ENCODE measurements at places on chromosomes 11 and 22. TPM values are rescaled to one million over a fixed set of nuclear protein-coding genes. Genes with fewer than 3 reads are reported as not detected.

The MIF gene
- polyA plus RNA-seq, result 233 TPM

- no peak for DNase-seq
Measured at GRCh38 chr11:117179048-117179999, 781 bp downstream of the SIDT2 start.

DNA sequence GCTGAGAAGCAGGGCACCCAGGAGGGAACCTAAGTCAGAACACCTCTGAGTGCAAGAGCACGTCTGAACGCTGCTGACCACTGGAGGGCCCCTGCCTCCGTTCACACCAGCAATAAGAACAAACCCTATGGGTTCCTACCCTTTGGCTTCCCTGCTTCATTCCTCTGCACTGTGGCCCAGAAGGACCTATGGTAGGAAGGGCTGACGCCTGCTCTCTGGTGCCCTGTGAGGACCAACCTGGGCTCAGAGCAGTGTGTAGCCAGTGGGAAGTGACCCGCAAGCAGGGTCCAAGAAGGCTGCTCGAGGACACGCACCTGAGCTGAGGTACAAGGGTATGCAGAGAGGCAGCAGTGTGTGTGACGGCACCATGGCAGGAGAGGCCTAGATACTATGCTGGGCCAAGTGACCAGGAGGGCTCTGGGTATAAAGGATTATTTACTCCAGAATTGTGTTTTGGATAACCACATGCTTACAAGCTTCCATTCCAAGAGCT, 68.8 kb upstream of the CLTCL1 start:
- DNase-seq, result no peak

The WNT7B gene
- 8.8 TPM for polyA plus RNA-seq

The ANGPTL5 gene
- polyA plus RNA-seq, result 0.06 TPM

DNA sequence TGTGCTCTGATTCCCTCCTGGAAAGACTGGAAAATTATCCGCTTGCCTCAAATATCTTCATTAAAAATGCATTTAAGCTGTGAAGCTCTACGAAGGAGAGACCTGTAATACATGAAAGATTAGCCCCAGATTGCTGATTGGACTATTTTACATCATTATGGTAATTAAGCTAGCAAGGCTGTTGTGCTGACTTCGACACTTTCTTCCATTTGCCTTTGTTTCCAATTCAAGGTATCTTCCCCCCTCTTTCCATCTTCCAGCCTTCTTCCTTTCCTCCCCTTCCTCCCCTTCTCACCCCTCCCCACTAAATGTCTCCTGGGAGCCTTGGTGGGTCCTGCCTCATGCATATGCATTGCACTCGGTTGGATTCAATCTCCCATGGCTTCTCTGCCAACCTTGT, 710.8 kb downstream of the OPCML start:
- no peak for DNase-seq

GRCh38 chr22:33917744-33918406, 2.4 kb downstream of the LARGE1 start:
- DNase-seq, result no peak

The C22orf31 gene
- polyA plus RNA-seq, result 1.3 TPM

- no peak for DNase-seq
Measured at GRCh38 chr22:45131749-45132148, 32.0 kb upstream of the NUP50 start.

GRCh38 chr11:96664110-96664509, 274.3 kb downstream of the JRKL start:
- DNase-seq, result no peak

The TMEM121B gene
- 0.85 TPM for polyA plus RNA-seq

GRCh38 chr11:77276271-77276670, 25.2 kb downstream of the GDPD4 start:
- DNase-seq, result no peak

DNA sequence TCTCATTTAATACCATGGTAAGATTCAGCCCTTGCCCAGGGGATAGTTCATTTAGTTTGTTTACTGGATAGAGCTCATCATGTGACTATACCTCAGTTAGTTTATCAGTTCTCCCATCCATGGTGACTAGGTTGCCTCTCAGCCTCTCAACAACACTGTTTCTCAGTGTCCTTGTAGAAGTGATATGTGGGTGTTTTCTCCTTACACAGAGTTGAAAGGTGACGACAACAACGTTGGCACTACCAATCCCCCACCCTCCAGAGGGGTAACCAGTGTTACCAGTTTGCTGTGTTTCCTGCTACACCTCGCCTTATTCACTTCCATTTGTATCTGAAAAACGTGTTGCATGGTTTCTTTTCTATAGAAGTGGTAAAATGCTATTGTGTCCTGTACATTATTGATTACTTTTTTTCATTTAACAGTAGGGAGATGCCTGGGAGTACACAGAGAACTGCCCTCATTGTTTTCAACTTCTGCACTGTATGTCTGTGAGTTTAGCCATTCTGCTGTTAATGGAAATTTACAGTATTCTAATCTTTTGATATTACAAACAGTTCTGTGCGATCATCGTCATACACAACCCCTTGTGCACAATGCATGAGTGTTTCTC, 11.6 kb downstream of the NEAT1 start:
- no peak for DNase-seq

GRCh38 chr11:65972116-65972515, 10.6 kb downstream of the SART1 start:
- DNase-seq, result no peak

Measured in left renal cortex interstitium (tissue), 4 donors.